ENCODE measurements at places on chromosomes 7 and 10.
A peak's percentile ranks its signal among the peaks of the same experiment; 100 is the strongest.

DNA sequence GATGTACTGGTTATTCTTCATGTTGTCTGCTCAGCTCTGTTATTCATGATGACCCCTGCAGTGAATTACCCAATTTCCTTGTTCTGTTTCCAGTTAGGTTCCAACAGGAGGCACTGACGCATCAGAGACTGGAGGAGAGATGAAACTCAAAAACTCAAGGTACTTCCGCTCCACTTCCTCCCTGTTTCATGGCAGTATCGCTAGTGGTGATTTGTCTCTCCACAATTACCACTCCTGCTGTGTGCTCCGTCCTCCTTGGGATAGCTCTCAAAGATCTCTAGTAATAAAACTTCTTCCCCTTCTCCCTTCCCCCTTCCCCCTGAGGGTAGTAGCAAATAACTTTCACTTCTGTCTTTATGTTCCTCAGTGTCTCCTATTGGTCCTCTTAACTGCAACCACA lies 107.4 kb upstream of the ABCB5 start:
- peak; percentile 48 for DNase-seq

- DNase-seq: no peak
Observed at GRCh38 chr10:78229950-78230675, 196.4 kb downstream of the RPS24 start.

GRCh38 chr10:13086056-13086455 lies 13.9 kb upstream of the OPTN start:
- no peak for DNase-seq

- DNase-seq: no peak
Observed at GRCh38 chr10:17213646-17214349, 12.3 kb upstream of the TRDMT1 start.

- DNase-seq: no peak
Observed at GRCh38 chr10:133366751-133367150, 6.4 kb downstream of the ECHS1 start.

- no peak for DNase-seq
Observed at GRCh38 chr10:43090188-43090587, 13.3 kb downstream of the RET start.

- DNase-seq: no peak
Observed at GRCh38 chr10:5596611-5597341, 69.6 kb downstream of the ASB13 start.

- no peak for DNase-seq
Observed at GRCh38 chr7:36710186-36710791, 14.0 kb downstream of the AOAH start.

DNA sequence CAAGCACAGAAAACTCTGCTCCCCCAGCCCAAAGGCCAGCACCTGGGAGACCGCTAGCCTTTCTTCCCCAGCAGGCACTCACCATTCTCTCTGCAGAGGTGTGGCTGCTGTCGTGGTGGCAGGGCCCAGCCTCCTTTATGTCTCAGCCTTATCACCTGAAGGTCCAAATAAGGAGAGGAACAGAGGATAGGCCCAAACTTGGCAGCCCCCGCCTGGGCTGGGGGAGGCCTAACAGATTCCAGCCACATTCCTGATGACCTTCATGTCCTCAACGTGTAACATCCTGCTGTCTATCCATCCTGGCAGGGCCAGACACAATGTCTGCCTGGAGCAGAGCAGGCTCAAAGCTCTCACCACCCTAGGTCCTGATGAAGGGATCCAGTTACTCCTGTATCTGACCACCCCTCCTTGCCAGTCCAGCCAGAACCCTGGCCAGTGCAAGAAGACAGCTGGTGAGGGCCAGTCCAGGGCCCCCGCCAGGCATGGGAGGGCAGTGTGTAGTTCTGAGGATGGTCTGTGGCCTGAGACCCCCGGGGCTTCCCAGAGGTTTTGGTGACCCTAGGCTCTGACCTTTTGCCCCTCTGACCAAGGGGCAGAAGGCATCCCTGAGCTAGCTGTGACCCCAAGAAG lies at the start of gene MYL7:
MYL7 (minus strand) TSS at position 112 of the 630 bp plus-strand sequence; CDS start at position 85, 27 bp downstream.
- DNase-seq: no peak

DNA sequence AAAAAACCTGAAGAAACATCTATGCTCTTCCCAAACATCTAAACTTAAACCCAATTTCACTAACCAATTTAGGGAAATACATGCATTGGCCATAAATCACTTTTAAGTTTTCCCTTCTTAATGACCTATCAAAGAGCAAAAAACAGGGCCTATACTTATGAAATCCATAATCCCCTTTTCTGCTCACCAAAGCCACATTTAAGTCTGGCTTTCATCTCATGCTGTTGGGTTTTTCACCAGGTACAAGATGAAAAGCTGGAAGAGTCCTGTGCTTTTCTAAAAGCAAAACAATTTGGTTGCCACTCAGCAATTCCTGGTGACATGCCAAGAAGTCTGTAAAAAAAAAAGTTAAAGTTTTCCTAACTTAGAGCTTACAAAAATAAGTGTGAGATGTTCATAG lies 92.6 kb downstream of the HPSE2 start:
- no peak for DNase-seq

DNA sequence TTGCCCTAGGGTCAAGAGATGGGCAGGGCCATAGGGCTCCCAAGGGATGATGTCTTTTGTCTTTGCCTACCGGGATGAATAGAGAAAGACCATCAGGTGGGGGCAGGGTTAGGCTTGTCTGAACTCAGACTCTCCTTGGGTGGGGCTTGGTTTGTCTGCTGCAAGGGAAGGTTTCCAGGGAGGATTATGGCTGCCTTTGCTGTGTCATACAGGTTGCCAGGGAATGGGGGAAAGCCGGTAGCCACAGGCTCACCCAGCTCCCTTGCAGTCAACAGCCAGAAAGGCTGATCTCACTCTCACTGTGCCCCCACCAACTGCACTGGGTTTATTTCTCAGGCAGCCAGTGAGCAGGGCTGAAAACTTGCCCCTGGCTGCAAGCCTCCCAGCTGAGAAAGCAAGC lies 253.2 kb downstream of the POLR1F start:
- no peak for DNase-seq

DNA sequence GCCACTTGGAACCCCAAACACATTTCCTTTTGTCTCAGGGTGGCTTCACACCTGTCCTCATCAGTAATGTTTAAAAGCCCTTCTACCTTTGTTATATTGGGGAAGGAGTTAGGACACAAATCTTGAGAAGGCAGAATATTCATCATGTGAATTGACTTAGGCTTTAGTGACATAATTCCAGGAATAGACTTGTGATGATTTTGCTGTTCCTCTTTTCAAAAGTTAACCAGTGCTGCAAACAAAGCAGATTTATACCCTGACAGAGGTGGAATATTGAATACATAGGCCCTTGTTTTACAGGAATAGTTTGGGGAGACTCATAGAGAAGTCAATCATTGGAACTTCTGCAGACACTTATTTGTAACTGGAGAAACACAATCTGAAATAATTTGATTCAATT lies 27.0 kb downstream of the ZNF786 start:
- no peak for DNase-seq

GRCh38 chr10:14925268-14925667 lies 28.6 kb downstream of the DCLRE1C start:
- no peak for DNase-seq

DNA sequence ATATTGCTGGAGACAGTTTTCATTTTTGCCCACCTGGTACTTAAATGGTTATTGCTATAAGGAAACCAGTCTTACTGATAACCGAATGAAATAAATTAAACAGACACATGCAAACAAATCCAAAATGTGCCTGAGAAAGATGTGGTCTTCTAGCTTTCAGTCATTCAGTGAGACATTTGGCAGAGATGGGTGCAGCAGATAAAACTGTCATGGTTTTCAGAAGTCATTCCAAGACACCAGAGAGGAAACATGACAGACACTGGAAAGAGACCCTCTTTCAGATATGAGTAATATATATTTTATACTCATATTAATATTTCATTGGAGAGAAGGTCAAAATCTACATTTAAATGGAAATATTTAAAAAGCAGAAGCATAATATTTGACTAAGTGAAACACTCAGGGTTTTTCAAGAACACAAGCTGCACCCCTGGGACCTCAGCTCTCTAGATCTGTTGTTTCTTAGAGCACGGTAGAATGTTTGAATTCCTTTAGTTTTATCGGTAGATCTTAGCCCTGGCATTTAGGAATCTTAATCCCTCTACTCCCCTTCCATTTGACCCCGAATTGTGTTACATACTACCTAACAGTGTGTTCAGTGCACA lies 246.1 kb downstream of the AUTS2 start:
- DNase-seq: no peak

DNA sequence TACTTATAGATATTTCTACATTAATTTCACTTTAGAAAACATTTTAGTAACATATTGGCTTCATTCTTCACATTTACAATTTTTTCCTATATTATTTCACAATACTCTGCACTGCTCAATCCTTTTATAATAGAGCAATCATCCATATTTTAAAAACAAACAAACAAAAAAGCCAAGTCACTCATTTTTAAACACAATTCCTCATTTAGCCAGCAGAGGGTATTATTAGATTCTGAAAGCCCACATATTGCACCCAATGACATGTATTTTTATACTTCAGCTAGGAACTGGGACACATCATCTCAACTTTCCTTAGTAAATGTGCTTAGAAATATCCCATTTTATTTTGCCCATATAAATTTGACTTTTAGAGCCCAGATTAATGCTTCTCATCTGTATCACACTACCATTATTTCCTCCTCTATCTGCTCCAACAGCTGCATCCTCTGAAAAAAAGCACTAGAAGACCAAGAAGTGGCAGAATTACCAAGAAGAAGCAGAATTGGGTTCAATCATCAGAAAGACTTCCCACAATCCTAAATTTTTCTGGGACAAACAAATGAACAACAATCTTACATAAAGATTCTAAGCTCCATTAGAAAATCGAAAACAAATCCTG lies 29.5 kb downstream of the CTNNA3 start:
- DNase-seq: peak; percentile 39

DNA sequence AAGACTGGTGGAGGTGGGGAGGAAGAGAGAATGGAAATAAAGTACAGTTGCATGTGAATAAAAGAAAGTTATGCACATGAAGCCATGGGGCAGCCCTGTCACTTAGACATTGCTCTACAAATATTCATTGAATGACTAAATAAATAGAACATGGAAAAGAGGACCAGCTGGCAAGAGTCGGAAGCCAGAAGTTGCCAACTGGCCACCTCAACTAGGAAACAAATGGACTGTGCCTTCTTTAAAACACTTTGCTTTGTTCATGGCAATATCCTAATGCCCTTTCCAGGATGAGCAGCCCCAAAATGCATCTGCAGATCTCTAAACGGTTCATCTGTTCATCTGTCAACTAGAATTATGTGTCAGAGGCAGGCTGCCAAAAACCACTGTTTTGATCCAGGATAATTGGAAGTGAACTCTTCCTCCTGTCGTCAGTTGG lies 157.3 kb downstream of the NOC3L start:
- no peak for DNase-seq

DNA sequence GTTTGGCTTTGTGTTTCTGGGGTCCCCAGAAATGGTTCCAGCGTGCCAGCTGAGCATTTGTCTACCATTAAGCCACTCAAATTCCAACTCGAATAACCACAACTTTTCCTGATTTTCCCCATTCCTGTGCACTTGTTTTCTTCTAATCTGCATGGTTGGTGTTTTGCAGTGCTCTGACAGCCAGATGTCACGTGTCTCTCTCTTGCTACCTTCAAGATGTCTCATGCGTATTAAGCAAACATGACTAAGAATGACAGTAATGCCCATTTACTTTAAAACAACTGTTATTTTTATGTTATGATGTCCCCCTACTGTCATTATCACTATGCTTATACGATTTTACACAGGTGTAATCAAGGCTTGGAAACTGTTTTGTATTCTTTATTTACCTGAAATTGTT lies 35.2 kb upstream of the MXI1 start:
- no peak for DNase-seq

GRCh38 chr10:87618566-87619423 lies 40.9 kb upstream of the PAPSS2 start:
- no peak for DNase-seq

DNA sequence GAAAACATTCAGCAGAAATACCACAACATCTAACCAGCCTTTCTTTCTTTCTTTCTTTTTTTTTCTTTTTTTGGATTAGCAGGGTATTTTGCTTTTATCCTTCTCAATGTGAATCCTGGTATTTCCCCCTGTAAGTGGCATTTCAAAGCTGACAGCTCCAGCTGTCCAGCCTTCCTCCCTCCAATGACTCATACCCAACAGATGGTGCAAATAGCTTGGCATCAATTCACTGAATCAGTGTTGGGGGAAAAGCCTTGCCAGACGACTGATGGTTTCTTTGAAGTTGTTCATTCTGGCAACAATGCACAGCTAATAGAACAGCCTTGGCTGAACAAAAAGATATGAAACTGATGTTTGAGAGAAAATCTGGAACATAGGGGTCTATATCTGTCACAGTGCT lies 316.8 kb upstream of the STEAP1 start:
- DNase-seq: peak; percentile 77

DNA sequence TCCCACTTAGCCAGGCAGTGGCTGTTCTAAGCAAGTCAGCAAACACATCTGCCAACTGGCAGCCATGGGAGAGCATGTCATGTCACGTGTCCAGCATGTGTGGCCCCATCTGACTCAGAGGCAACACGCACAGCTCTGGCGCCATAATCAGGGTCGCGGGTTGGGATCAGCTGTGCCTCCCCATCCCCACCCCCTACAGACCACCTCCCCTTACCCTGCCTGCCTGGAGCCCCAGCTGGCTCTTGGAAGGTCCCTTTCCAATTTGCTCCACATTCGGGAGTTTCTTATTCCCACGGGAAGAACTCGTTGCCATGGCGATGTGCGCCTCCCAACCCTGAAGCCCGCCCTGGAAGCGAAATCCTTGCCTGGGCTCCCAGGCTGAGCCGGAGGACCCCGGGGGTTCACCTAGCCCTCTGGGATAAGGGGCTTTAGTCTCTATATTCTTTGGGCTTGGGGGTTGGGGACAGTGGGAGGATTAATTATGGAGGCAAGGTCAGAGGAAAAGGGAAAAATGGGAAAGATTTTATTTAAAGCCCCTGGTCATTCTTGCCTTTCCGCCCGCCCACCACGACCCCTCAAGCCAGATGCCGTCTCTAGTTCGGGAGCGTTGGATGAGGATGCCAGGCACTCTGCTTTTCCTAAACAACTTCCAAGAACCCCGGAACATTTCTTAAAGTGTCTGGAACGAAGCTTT lies 283.7 kb downstream of the ZEB1 start:
- DNase-seq: peak; percentile 75

DNA sequence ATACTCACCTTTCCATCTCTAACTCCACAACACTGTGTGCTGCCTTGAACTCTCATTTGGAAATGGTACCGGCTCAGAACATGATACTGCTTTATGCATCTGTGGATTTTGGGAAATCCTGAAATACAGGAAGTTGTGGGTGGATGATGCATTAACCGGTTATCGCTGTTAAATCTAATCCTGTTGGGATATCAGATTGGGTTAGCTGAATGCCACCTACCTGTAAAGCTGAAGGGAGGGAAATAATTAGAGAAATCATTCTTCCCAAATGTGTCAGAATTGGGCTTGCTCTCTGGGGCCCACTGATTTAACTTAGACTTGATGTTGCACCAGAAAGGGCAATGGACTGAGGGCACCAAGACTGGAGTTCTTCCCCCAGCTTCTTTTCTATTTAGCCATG lies 54.0 kb downstream of the CH25H start:
- DNase-seq: no peak

Measured in Ammon's horn (tissue), 1 donor.